ENCODE measurements at places on chromosomes 11 and 22.

DNA sequence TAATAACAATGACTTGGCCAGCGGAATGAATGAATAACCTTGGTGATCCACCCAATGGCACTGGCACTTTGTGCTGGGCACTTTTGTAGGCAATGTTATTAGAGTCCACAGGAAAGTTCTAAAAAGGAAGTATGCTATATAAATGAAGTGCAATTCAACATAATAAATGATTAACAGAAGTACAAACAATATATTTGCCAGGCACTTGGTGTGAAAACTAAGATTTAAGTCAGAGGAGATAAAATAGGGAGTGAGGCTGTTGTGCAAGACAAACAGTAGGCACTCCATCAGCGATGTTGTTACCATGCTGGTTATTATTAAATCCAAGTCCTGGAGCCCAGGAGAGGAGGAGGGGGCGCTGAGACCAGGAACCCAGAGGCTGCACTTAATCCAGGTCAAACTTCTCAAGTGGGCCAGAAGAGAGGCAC lies 173.8 kb downstream of the LARGE1 start:
- DNase-seq: no peak

- DNase-seq: no peak
Measured at GRCh38 chr11:11171854-11172253, 181.2 kb downstream of the CSNK2A3 start.

- DNase-seq: no peak
Measured at GRCh38 chr22:44962741-44963454, 46.9 kb downstream of the PHF21B start.

DNA sequence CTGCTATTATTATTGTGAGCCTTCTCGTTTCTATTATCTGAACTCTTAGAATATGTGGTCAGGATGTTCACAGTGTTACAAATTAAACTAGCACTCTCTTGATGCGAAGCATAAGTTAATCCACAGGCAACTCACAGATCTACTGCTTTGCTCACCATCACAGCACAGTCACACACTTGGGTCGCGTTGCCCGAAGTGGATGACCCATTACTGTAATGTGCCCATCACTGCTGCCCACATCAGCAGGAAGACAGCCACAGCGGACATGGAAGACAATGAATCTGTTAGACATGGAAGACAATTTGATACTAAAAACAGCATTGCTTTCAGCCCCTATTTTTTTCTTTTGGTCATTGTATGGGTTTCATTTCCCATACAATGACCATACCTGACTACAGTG lies 216.4 kb upstream of the B3GAT1 start:
- no peak for DNase-seq

DNA sequence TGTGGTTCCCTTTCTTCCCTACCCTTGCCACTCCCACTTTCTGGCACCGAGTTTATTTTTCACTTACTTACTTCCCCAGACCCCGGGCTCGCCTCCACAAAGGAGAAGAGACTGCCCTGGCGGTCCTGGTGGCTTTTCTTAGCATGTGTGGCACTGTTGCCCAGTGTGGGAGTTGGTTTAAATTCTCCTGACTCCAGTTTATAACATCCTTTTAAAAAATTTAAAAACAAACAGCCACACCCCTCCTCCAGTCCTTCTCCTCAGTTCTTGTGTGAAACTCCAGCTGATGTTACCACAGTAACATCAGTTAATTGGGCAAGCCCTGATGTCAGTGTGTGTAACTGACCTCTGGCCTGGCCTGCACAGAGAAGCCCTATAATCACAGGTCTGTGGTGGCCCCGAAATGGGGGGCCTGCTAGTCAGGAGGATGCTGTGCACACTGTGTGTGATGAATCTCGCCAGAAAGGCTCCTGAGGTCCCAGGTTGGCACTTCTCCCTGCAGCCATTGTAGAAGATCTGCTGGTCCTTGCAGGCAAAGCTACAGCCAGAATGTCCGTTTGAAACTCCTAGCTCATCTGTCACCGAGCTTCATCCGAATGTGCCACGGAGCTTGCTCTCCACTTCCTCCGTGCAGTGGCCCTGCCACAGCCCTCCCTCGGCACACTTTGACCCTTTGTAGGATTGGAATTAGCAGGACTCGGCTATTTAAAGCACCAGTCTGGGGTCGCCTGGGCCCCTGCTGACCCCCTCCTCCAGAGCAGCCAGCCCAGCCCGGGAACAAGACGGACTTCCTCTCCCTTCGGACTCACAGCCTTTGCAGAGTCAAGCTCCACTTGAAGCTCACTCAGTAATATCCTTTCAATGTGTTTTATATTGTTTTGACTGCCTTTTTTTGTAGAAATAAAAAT lies 7.6 kb downstream of the YDJC start:
- DNase-seq: peak; percentile 45

DNA sequence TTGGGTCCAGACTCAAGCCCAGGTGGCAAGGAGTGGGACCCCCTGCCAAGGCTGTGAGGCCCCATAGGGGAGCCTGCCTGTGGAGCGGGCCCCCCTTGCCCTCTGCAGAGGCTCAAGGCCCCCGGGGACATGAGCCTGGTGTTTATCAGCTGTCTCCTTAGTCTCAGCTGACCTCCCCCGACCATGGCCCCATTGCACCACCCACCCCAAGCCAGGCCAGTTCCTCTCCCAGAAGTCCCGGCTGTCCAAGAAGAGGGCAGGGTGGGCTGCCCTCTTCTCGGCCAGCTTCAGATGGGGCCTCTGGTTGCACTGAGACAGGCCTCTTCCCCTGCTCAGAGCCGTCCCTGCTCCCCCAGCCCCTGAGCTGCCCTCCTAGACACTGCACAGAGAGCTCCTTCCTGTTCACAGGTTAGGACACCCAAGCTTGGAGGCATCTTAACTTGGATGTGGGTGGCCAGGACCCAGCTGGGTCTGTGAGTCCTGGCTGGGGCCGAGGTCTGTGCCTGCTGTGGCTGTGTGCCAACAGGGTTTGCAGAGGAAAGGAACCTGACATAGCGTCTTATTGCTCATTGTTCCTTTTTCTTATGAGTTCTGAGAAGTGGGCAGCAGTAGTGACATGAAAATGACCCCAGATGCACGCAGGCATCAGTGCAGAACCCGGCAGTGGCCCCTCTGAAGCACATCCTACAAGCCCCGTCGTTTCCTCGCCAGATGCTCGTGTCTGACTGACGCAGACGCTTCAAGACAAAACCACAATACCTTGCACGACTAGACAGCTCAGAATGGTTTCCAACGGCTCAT lies 5.4 kb downstream of the TRABD start:
- DNase-seq: no peak

GRCh38 chr11:128468111-128468510 lies 119.2 kb downstream of the ETS1 start:
- no peak for DNase-seq

DNA sequence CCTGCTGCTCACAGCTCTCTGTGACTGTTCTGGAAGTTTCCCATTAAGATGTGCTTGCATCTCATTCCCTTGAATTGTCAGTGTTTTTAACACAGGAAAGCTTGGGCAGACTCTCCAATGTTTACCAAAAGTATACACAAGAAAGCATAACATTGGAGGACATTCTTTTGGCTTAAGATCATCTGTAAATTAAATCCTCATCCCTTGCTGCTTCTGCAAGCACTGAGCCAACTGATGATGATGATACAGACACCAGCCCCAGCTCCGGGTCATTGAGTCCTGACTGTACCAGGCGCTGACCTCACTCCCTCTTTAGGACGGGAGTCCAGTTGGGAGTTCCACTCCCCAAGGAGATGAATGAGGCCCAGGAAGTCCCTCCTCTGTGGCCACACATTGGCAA lies 23.8 kb downstream of the CD82 start:
- peak; percentile 78 for DNase-seq

GRCh38 chr11:44771841-44772240 lies 45.1 kb downstream of the TSPAN18 start:
- no peak for DNase-seq

- no peak for DNase-seq
Measured at GRCh38 chr11:74345420-74345819, 34.0 kb upstream of the P4HA3 start.

- DNase-seq: no peak
Measured at GRCh38 chr11:114259124-114259526, 37.1 kb upstream of the NNMT start.

GRCh38 chr11:66901964-66902390 lies 45.1 kb downstream of the LRFN4 start:
- no peak for DNase-seq

- no peak for DNase-seq
Measured at GRCh38 chr11:78514922-78515502, 59.7 kb downstream of the NARS2 start.

DNA sequence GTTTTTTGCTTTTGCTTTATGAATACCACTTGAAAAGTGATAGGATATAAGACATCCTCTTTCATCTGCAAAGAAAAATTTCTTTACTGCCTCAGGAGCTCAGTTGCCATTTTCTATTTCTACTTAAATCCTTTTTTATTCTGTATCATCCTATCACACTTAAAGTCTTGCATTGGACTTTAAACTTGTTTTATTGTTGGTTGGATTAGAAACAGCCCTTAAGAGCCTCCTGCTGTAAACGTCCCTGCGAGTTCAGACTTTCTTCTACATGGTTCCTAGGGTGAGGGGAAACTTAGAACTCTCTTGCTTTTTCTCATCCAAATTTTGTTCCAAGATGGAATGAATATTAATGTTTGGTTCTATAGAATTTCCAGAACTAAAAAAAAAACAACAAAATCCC lies 234.3 kb downstream of the JRKL start:
- DNase-seq: no peak

DNA sequence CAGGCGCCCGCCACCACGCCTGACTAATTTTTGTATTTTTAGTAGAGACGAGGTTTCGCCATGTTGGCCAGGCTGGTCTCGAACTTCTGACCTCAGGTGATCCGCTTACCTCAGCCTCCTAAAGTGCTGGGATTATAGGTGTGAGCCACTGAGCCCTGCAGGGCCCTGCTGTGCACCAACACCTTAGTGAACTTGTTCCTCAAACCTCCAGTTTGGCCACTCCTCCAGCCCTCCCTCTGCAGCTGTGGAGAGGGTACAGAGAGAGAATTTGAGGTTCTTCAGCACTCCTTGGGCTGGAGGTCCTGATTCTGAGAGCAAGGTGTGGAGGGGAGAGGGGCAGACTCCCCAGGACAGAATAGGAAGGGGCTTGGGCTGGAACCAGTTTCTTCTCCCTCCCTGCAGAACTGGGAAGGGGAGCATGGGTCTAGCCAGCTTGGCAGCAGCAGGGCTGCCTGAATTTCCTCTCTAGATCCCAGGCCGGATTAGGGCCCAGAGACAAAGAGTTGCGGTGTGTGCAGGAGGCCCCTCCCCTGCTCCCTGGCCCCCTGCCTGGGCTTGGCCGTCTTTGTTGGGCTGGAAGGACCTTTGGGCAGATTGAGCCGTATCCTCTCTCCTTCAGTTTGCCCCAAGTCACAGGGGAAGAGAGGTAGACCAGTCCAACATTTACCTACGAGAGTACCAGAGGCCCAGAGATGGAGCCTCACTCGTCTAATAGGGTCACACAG lies 2.3 kb upstream of the PEX16 start:
- no peak for DNase-seq

All from globus pallidus (tissue), 1 donor.